ENCODE measurements at places on chromosomes 4 and X.

DNA sequence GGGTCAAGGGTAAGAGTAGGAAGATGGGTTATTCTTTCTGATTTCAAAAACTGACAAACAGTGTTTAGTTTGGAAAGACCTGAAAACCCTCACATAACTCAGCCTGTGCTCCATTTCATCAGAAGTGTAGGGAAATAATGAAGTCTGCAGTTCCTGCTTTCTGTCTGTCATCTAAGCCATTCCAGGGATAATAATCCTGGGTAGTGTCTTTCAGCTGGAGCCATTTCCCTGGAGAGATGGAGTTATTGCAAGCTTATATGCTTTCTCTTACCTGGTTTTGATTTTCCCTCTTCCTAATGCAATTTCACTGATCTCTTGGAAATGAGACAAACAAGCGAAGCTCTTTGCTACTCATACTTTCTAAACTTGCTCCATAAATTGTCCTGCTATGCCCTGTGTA is 824.8 kb upstream of the LCORL start:
- DNase-seq = no peak

- no peak for DNase-seq
These were observed 71.3 kb downstream of the PAK3 start for GRCh38 chrX:111167334-111167733.

GRCh38 chr4:3021127-3021526 is 53.2 kb downstream of the HTT-AS start:
- no peak for DNase-seq

GRCh38 chr4:168070903-168071302 is 21.4 kb upstream of the ANXA10 start:
- no peak for DNase-seq

DNA sequence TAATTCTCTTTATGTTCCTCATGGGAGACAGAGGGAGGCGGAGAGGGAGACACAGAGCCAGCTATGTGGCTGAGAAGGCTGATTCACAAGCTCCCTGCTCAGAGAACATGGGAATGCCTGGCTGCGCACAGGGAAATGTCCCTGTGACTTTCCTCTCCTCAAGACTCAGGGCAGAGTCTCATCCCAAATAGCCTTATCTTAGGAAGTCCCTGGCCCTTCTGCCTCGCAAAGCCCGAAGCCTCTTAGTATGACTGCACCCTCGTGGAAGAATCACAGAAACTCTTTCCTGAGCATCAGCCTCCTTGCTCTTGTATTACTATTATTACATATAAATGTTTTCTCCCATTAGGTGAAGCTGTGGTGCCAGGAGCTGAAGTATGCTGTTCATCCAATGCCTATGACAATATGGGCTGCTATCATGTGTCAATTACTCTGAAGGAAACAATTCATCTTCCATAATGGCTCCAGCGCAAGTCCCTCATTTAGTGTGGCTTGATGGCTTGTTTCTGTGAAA is 230.5 kb downstream of the MGST2 start:
- DNase-seq = no peak

DNA sequence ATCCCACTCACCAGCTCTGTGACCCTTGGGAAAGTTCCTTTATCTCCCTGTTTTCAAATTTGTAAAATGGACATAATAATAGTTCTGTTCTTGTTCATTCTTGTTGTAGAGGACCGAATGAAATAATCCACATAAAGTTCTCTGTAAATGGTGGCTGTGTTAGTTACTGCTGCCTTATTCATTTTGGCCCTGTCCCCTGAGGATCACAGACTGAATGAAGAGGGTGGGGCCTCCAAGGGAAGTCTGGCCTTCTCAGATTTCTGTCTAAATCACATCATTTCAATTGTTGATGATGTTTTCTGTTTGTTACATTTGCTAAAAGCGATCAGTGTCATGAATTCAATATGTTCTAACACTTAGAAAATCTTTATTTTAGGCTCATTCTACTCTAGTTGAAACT is 117.9 kb downstream of the PPEF1 start:
- no peak for DNase-seq
